ENCODE measurements at places on chromosomes 2 and 18.

GRCh38 chr2:198309673-198310280, 505.4 kb downstream of the PLCL1 start:
- peak; percentile 27 for DNase-seq

DNA sequence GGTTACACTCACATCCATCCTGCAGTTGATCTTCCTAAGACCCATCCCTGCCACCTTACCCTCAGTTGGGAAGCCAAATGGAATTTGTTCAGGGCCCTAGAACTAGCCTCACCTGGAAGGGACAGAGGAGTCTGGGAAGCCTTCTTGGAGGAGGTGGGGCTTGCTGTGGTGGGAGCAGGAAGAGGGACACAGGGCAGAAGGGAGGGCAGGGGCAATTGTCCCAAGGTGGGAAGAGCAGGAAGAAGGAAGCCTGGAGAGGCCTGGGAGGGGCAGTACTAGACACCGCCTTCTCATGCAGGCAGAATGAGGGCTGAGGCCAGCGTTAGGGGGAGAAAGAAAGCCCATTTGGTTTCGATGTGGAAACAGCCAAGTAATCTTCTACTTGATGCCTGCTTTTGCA, 34.1 kb upstream of the ASPRV1 start:
- DNase-seq: no peak

DNA sequence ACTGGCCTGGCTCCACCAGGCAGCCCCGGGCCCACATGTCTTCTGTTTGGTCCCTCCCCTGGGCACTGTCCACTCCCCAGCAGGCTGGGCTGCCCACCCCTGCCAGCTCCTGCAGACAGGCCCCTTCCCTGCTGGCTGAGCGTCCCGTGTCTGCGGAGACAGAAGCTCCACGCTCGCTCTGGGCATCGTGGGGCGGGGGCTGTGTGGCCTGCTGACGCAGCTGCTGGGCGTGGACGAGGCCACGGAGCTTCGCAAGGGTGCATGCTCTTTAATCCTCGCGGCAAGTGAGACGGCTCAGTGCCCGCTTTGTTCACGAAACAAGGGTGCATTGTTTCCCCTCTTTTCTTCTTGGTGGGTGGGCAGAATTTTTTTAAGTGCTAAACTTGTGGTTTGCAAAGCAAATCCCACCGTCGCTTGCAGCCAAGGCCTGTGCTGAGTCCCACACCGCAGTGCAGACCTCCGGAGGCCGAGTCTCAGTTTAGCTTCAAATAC, 132.8 kb upstream of the CTDP1 start:
- no peak for DNase-seq

GRCh38 chr18:4106407-4107033, 348.6 kb downstream of the DLGAP1 start:
- peak; percentile 73 for DNase-seq

DNA sequence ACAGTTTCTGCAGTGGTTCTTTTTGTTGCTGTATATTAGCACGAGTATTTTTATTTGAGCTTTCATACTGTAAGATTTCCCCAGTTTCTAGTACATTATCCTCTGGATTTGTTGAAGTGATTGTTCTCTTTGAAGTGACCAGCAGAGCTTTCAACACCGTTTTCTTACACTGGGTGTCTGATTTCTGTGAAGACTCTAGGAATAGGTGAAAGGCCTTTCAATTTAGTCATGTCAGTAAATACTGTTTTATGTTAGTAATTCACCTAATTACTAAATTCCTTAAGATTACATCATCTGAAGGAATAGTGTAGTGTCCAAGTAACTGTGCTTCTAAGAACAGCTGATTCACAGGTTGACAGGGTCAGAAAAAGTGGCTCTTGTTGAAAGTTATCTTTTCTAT, 2.3 kb downstream of the PPM1B start:
- no peak for DNase-seq

DNA sequence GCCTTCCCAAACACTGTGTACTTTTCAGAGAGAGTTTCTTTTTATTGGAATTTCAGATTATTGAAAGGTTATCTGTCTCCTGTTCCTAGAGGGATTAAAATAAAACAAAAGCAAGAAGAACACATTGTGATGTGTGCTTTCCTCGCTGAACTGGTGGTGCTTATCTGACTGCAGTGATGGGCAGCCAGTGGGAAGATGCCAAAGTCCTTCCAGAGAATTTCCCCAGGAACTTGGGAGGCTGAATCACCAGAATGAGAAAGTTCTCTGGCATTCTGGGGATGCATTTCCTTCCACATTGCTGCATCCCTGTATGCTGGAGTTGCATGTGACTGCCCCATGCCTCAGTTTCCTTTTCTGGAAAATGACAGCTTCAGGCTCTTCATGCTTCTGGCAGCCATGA, 53.9 kb upstream of the SEC11C start:
- no peak for DNase-seq

DNA sequence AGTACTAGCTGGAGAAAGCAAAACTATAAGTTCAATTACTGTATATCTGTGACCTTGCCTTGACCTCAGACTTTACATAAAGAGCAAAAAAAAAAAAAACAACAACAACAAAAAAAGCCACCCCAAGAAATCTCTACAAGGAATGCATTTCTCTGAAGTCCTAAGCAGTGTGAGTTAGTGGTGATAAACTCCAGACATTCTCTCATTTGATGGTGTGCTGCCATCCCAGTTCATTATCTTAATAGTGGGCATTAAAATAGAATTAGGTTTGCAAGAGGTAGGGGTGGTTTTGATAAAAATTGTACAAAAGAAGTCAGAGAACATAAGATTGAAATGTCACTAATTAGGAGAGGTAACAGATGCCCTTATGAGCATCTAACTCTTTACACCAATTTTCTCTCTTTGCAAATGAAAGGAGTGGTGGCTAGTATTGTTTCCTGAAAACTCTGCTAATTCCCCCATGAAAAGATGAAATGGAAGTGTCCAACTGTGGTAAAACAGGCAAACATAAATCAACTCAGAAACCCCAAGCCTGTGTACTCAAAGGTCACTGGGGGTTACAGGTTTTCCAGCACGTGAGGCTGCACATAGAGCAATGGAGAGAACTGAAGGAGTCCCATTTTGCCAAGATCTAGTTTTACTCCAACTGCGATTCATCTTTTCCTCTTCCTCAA, 131.9 kb downstream of the MEIS1 start:
- DNase-seq: no peak

- no peak for DNase-seq
Observed at GRCh38 chr2:40169430-40169829, 282.5 kb downstream of the SLC8A1 start.

DNA sequence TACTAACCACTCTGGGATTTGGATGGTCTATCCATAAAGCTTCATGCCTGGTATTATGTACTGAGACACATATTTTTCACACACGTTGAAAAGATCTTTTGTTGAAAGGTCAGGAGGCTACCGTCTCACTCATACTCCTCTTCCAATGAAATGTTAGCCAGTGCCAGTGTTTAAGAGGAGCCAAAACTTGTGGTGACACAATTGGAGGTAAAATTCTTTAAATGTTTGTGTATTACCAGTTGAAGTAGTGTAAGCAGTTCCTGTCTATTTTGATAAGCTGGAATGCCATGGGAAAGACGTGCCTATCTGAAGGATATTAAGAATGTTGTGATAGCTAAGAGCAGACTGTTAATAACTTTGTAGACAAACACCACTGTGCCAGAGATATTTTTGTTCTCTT, 32.1 kb downstream of the MARCHF7 start:
- no peak for DNase-seq

DNA sequence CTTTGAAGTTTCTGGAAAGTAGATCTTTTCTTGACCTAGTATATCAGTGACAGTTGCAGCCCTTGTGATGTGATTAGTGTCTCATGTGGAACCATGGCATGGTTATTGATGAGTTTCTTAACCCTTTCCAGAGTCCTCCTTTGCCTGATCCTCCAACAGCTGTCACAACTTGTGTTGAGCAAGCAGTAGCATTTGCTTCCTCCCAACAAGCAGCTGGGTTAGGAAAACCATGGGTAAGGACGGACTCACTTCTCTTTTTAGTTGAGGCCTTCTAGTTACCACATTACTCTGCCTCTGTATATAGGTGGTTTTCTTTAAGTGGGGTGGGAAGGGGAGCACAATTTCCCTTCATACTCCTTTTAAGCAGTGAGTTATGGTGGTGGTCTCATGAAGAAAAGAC, 96.3 kb downstream of the XRCC5 start:
- DNase-seq: no peak

GRCh38 chr2:224308272-224308911, 93.5 kb downstream of the FAM124B start:
- no peak for DNase-seq

DNA sequence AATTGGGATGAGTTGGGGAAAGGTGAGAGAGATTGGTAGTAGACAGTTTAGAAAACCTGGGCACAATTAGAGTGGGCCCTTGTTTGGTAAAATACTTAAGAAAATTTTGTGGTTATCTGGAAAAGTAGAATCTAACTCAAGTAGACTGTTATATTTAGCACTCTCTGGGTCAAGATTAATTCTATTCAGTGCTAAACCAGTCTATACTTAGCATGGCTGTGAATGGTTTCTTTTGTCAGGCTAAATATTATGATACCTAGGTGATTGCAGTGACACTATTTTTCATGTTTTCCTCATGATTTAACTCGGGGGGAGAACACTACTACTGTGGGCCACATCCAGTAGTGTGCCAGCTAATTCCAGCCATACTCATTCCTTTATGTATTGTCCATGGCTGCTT, 58.9 kb downstream of the KIAA1328 start:
- no peak for DNase-seq

DNA sequence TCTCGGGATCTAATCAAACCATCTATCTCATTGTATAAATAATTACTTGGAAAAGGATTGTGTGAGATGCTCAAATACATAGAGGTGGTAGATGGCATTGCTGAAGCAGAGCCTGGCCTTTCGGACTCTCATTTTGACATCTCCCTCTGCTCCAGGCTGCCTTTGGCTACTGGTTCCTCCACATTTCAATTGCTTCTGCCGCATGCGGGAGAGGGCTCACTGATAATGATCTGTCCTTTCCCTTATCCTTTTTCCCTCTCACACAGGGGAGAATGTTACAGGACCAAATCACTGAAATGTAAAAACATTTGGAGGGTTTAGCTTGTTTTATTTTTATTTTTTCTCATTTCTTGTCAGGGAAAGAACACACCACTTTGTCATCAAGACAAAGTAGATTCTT, 380.6 kb upstream of the UBE2E3 start:
- peak; percentile 3 for DNase-seq

- no peak for DNase-seq
Observed at GRCh38 chr2:153543635-153544071, 65.1 kb upstream of the RPRM start.

All from T47D (cell line).